ENCODE measurements at places on chromosomes 6 and 20.
A peak's percentile ranks its signal among the peaks of the same experiment; 100 is the strongest.

- no peak for DNase-seq
Measured at GRCh38 chr6:16674801-16675392, 86.4 kb downstream of the ATXN1 start.

- DNase-seq, result no peak
Measured at GRCh38 chr6:70599187-70599586, 32.5 kb downstream of the SDHAF4 start.

- DNase-seq, result no peak
Measured at GRCh38 chr20:33653900-33654596, 8.1 kb upstream of the C20orf144 start.

- no peak for DNase-seq
Measured at GRCh38 chr6:90175627-90176538, 120.8 kb downstream of the BACH2 start.

- DNase-seq, result no peak
Measured at GRCh38 chr20:23655491-23656211, 17.9 kb upstream of the CST3 start.

DNA sequence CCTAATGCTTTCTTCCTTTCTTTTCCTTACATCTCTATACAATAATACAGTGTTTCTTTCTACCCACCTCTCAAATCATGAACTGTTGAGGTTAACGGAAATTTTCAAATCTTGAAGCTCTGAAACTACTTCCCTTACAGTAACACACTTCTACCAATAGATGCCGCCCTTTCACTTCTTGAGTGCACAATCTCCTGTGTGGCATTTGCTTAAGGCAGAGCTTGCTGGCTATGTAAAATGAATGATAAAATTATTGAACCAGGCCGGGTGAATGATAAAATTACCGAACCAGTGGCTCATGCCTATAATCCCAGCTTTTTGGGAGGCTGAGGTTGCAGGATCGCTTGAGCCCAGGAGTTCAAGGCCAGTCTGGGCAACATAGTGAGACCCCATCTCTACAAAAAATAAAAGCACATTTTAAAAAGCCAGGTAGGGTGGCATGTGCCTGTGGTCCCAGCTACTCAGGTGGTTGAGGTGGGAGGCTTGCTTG lies 56.8 kb downstream of the KCNS1 start:
- DNase-seq, result peak; percentile 83

DNA sequence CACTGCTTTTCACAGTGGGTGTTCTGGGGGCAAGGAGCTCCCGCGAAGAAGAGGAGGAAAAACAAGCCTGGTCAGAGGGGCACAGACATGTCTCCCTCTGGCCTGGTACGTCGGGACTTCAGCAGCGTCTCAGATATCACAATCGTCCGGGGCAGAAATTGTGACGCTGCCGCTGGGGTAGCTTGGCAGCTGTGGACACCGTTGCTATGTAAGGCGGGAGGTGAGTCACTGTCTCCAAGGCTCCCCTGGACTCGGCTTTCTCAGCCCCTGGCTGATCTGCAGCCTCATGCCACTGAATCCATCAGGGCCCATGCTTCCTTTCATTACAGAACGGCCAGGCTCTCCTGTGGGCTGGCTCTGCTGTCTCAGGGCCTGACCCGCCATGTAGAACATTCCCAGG lies 98.7 kb downstream of the SULF2 start:
- peak; percentile 91 for DNase-seq

All from RPMI7951 (cell line).